GM12892 (cell line): ENCODE measurements at places on chromosomes 12 and 14.

DNA sequence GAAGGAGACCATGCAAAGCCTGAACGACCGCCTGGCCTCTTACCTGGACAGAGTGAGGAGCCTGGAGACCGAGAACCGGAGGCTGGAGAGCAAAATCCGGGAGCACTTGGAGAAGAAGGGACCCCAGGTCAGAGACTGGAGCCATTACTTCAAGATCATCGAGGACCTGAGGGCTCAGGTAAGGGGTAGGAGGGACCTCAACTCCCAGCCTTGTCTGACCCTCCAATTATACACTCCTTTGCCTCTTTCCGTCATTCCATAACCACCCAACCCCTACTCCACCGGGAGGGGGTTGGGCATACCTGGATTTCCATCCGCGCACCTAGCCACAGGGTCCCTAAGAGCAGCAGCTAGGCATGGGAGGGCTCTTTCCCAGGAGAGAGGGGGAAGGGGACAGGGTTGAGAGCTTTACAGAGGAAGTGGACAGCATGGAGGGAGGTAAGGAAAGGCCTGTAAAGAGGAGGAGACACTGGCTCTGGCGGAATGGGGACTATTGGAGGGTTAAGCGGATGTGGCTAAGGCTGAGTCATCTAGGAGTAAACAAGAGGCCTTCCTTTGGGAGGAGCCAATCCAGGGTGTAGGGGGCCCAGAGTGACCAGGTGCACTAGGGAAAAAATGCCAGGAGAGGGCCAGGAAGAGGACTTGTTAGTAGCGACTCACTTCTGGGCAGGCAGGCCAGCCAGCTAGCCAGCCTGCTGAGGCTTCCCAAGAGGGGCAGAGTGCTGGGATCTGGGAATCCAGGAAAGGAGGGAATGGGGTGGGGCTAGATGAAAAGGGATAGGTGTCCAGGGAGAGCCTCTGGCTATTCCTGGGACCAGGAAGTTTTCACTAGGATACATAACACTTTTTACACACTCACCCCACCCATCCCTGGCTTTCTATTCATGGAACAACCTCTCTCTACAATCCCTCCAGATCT, 754 bp downstream of the KRT18 start:
- DNase-seq, result no peak

GRCh38 chr14:60220917-60221316, 28.1 kb upstream of the PPM1A start:
- DNase-seq, result no peak

DNA sequence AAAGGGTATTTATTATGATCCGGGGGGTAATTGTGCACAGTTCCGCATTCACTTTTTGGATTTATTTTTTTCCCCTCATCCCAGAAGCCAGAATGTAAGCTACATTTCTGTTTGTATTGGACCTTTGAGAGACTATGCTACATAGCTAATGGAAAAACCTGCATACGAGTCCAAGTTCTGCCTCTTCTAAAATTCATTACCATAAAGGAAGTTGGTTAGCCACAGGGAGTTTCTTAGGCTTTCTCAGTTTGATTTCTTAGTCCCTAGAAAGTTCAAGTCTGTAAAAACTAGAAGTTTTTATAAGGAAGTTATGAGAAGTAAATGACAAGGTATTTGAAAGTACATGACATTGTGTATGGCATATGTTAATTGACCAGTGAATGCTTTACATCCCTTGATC, 138.7 kb downstream of the PDE3A start:
- no peak for DNase-seq

GRCh38 chr14:100472094-100472455, 115.1 kb downstream of the BEGAIN start:
- DNase-seq, result no peak

DNA sequence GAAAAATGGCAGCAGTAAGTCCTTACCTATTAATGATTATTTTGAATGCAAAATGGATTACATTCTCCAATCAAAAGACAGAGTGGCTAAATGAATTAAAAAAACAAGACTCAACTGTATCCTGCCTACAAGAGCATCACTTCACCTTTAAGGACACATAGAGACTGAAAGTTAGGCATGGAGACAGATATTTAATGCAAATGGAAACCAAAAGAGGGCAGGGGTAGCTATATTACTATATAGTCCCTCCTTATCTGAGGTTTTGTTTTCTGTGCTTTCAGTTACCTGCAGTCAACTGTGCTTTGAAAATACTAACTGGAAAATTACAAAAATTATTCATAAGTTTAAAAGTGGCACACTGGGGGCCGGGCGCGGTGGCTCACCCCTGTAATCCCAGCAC, 17.2 kb downstream of the NECAP1 start:
- DNase-seq, result no peak

- DNase-seq, result no peak
Observed at GRCh38 chr14:63428486-63428885, 109.8 kb upstream of the GPHB5 start.

DNA sequence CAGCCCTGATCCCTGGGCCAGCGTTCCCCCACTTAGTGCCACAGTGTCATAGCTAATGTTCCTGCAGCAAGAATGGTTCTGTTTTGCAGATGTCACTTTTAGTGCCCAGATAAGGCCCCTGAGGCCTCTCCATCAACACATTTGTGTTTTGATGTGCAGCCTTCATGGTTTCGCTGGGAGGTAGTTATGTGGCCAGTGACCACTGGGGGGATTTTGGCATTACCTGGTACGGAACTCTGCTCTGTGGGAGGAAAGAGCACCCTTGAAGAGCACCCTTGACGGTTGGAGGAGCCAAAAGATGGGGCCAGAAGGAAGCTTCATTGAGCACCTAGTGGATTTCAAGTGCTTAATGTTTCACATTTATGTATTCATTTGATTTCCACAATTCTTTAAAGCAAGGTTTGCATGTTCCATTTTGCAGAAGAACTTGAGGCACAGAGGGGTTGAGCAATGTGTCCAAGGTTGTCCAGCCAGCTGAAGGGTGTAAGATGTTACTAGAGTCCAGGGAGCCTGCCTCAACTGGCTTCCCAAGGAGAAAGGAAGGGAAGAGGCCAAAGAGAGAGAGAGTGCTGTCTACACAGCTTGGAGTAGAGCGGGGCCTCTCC, 13.0 kb downstream of the SERPINA11 start:
- no peak for DNase-seq

- no peak for DNase-seq
Observed at GRCh38 chr12:95150501-95150900, 66.8 kb downstream of the FGD6 start.

DNA sequence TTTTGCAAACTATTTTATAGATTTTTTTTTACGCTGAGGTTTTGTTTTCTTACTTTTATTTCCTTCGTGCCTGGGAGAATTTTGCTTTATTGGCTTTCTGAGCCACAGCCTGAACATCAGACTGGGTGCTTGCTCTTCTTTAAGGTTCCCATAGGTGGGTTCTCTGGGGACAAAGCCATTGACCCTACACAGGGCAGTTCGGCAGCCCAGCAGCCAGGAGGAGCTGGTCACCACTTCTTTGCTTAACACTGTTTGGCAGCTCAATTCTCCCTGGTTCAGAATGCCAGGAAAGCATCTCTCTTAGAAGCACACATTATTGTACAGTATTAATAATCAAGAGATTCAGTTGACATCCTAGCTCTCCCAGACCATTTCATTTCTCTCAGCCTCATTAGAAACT, 140.8 kb upstream of the NEDD1 start:
- DNase-seq, result no peak

DNA sequence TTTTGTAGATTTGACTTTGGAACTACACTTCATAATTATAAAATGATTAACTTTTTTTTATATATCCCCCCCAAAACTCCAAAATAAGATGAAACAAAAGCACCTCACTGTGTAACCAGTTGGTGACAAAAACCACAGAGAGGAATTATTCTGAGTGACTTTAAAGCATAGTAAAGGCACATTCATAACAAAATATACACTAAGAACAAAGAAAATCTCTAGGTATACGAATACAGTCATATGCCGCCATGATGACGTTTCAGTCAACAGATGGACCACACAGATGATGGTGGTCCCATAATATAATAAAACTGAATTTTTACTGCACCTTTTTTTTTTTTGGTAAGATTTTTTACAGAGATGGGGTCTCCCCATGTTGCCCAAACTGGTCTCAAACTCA, 70.7 kb downstream of the MED13L start:
- DNase-seq, result no peak

DNA sequence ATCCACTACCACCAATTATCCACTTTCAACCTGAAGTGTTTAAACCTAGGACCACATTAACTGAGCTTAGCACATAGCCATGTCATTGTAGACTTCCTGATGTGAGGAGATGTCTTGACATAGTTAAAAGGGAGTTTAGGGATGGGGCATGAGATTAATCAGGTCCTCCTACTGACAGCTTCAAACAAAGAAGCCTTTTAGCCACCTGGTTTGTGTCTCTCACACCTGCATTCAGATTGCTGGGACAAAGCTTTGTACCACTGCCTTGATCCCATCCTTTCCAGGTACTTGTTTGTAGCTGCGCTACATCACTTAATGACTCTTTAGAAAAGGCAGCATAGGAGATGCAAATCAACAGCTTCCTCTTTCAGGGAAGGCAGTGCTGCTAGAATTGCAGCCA, 340.7 kb upstream of the DDHD1 start:
- DNase-seq, result no peak

GRCh38 chr14:67529947-67530935, 2.8 kb upstream of the PLEKHH1 start:
- DNase-seq, result no peak

DNA sequence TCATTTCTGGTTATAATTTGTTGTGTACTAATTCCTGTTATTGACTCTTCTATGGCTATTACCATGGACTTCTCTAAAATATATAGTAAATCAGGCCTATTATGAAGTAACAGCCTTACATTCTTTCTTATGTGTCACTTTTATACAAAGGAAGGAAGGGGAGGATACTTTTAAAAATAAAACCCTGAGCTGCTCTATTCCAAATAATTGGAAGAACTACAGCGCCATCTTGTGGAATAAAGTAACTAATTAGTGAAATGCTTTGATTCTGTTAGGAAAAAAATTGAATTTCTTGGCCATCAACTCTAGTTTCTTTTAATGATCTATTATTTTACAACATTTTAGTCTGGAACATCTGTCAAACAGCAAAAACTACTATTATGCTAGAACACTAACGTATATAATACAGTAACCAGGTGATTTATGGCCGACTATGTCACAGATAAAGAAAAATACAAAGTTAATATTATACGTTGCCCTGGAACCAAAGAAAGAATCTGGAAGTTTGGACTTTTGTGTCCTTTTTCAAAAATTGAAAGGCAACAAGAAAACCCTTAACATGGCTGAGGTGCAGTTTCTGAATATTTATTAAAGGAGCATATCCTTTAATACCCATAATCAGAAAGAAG, 55.0 kb upstream of the NELL2 start:
- no peak for DNase-seq

- no peak for DNase-seq
Observed at GRCh38 chr12:113277511-113277910, 56.2 kb downstream of the TPCN1 start.

DNA sequence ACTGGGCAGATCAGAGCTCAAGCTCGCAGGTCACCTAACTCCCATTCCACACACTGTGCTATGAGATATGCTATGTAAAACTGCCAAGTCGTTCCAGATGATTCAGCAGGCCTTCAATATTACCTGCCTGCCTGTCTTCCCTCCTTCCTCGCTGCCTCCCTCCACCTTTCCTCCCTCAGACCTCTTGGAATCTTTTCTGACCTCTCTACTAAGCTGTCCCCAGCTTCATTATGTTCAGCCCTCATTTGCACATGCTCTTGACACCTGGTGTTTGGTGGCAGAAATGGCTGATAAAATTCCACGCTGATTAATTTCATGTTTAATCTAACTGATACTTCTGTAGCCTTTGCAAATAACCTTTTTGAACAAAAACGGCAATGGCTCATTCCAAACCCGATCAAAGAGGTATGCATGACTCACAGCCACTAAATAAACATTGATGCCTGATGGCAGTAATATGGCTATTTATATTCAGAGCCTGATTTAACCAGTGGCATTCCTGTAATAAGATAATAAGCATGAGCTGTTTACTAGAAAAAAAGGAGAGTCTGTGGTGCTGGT, 130.8 kb upstream of the EGLN3 start:
- no peak for DNase-seq

DNA sequence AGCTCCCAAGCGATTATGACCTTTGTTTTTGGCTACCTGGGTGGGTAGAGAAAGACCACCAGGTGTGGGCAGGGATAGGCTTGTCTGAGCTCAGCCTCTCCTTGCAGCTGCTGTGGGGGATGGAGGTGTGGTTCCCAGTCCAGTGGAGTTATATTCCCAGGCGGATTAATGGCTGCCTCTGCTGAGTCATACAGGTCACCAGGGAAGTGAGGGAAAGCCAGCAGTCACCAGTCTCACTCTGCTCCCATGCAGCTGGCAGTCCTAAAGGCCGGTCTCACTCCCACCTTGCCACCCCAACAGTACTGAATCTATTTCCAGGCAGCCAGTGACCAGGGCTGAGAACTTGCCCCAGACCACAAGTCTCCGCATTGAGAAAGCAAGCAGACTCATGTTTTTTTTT, 399.2 kb downstream of the VRK1 start:
- DNase-seq, result no peak

DNA sequence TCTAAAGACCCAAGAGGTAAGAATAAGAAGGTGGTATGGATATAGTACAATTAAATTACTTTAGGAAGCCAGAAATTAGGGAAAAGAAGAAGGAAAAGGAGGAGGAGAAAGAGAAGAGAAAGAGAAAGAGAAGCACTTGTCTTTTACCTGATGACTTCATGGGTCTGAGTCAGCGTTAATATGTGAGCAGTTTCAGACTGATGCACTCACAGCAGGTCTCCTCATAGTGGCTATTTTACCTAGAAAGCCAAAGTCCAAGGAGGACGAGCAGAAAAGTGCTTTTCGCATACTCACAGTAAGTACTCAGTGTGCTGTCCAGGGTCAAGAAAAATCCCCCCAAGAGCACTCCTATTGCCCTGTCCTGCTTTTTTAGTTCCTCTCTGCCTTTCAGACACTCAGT, 222.1 kb downstream of the C12orf42 start:
- DNase-seq, result no peak

- no peak for DNase-seq
Observed at GRCh38 chr14:70317969-70318634, 41.4 kb downstream of the COX16 start.

DNA sequence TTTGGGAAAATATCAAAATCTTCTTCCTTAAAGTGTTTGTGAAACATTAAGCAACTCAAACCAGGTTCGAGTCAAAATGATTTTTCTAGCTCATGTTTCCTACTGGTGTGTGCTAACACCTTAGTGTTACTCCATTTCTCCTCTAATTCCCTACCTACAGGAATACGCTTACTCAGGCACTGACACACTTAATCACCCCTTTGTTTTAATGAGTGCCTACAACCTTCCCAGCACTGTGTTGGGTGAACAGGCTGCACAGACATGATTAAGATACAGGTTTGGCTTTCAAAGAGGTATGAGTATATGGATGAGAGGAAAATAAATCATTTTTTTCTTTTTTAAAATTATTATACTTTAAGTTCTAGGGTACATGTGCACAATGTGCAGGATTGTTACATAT, 15.6 kb upstream of the PZP start:
- no peak for DNase-seq

- DNase-seq, result no peak
Observed at GRCh38 chr14:69038455-69039287, 59.6 kb upstream of the ACTN1 start.
